ENCODE measurements at places on chromosomes 4 and X.

DNA sequence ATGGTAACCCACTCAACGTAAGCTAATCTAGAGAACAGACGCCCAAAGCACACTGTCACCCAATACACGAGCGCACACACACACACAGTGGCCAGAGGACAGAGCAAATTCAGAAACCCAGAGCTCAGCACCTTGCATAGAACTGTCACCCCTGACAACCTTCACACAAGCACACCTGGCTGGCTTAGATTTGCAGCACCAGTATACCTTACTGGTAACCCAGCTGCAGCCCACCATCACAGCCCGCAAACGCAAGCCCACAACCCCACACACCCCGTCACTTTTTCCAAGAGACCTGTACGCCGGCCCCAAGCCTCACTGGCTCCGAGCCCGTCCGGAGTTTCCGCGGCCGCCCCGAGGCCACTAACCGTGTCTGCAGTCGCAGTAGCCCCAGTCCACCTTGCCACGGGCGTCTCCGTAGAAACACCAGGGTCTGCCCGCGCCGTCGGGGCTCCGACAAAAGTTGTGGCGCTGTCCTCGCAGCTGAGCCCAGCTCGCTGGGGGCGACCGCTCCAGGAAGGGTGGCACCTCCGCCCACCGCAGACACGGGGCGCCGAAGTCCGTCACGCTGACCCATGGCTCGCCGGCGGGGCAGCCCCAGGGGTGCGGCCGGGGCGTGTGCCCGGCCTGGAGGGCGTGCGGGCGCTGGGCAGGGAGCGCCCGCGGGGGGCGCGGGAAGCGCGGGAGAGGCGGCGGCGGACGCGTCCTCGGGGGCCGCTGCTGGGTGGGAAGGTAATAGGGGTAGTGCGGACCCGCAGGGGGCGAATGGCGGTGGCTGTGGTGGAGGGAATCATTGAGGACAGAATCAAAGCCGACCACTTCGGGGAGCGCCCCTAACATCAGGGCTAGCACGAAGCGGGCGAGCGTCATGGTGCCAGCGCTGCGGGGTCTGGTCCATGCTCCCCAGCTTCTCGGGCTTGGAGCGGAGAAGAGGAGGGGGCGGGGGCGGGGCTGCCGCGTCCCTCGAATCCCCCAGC is 664 bp downstream of the PRSS12 start:
- DNase-seq: no peak

GRCh38 chr4:42080306-42080705 is 72.1 kb downstream of the BEND4 start:
- no peak for DNase-seq

- DNase-seq: no peak
Measured at GRCh38 chr4:48986654-48987164, 634 bp downstream of the CWH43 start.

GRCh38 chrX:30620125-30620524 is 33.1 kb upstream of the GK start:
- DNase-seq: no peak

GRCh38 chrX:93977641-93978040 is 303.6 kb downstream of the FAM133A start:
- no peak for DNase-seq
